ENCODE measurements at places on chromosomes 6 and 20.
A peak's percentile ranks its signal among the peaks of the same experiment; 100 is the strongest.

GRCh38 chr6:119313937-119314884 is 35.4 kb downstream of the MAN1A1 start:
- peak; percentile 24 for DNase-seq

GRCh38 chr20:44030394-44030793 is 115.7 kb downstream of the TOX2 start:
- no peak for DNase-seq

DNA sequence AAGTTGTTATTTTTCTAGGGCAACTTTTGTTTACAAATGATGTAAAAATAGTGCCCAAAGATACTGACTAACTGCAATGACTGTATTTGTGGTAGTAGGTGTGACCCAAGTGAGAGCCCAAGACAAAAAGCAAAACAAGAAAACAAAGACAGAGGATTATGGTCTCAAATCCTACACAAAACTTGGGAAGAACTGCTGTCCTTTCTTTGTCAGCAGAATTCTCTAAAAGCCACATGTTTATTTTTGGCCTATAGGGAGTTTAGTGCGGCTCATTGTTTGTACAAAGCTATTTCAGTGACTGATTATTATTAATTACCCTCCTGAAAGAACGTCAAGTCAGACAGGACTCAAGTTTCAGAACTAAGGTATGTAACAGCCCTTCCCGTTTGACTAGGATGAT is 509.2 kb upstream of the SLC35B3 start:
- DNase-seq: no peak

GRCh38 chr6:167806061-167806700 is 20.5 kb upstream of the AFDN start:
- no peak for DNase-seq

DNA sequence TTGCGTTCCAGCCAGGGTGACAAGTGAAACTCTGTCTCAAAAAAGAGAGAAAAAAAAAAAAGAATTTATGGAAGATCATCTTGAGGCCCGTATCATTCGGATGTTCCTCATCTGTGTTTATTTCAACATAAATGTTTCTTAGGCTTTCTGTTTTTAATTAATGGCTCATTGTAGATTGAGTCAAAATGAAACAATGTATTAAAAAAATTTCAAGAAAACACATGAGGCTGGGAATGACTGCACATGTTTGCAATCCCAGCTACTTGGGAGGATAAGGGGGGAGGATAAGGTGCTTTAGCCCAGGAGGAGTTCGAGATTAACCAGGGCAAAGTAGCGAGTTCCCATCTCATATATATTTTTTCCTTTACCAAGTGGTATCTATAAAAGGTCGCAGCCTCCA is 47.3 kb downstream of the ITCH start:
- DNase-seq: no peak

- no peak for DNase-seq
These were observed 73.3 kb downstream of the OTOR start for GRCh38 chr20:16821211-16822089.

DNA sequence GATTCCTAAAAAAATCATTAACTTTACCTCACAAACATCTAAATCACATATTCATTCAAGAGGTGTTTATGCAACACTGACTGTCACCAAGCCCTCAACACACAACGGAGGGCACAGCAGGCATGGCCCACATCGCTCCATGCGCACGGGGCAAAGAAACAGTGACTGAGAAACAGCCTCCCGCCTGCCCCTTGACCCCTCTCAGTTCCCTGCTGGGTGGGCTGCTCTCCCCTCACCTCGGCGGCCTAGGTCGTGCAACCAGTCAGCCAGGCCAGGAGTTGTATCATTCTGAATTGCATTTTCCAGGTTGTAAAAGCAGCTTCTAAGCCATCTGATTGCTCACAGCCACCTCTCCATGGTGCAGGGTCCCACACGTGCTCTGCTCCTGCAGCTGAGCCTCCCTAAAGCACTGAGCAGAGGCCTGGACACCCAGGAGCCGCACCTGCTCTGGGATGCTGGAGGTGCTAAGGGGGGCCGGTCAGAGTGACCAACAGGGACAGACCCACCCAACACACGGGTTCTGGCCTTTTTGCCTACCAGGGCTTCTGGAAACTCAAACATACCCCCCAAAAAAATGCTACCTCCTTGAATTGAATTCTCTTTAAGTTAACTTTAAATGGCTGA is 37.9 kb downstream of the TAF4 start:
- DNase-seq: no peak

DNA sequence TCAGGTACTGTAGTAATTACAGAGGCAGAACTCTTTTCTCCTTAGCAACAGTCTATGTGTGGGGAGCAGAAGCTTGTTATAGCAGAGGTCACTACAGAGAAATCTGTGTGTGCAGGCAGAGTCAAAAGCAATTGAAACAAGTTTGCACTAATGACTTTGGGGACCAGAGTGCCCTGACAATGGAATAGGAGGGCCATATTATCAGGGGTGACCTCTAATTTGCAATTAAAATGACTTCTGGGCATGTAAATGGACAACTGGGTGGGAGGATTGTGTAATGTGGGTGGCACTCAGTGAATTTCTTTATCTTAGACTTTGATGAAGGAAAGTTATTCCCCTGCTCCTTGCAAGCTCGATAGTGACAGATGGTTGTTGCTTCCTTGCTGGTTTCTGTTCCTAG is 127.2 kb downstream of the PLCB4 start:
- no peak for DNase-seq

- peak; percentile 11 for DNase-seq
These were observed 65.2 kb downstream of the RIPOR3 start for GRCh38 chr20:50625986-50626677.

DNA sequence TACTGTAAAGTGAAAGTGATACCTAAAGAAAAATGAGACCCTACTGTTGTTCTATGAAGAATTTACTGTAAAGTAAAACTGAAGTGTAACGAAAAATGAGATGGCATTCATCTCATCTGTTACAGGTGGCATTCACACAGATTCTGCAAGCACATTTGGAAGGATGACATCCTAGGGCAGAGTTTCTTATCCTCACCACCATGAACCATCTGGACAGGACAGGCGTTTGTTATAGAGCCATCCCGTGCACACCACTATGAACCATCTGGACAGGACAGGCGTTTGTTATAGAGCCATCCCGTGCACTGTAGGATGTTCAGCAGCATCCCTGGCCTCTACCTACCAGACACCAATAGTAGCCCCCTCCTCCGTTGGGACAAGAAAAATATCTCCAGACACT is 294.8 kb downstream of the GMDS start:
- no peak for DNase-seq

DNA sequence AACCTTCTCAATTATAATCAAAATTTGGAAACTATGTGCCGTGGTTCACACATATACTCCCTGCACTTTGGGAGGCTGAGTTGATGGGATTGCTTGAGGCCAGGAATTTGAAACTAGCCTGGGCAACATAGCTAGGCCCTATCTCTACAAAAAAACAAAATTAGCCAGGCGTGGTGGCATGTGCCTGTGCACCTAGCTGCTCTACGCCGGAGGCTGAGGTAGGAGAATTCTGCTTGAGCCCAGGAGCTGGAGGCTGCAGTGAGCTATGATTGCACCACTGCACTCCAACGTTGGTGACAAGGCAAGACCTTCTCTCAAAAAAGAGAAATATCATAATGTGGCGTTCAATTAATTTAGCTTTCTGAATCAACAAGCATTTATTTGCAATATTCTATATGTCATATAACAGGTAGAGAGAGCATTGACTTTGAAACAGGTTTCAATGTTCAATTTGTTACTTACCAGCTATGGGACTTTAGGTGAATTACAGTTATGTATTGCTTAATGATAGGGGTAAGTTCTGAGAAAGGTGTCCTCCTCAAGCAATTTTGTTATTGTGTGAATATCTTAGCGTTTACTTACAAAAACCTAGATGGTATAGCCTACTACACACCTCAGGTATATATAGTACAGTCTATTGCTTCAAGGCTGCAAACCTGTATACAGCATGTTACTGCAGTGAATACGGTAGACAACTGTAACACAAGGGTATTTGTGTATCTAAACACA is 2.2 kb upstream of the SYCP2 start:
- no peak for DNase-seq

DNA sequence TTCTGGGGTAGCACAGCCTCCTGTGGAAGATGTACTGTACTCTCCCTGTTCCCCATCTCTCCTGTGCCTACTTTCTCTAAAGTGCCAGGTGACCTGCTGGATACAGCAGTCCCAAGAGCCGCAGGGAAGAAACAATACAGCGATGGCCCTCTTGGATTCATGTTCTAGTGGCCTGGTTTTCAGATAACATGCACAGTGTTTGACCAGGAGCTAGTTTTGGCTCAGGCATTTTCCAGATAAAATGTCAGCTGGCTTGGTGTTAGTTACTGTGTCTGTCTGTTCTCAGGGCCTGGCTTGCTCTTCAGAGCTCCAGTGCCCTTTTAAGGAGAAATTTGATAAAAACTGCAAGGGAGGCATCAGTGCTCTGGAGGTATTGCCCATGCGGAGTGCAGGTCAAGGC is 41.3 kb downstream of the GABRR2 start:
- no peak for DNase-seq

DNA sequence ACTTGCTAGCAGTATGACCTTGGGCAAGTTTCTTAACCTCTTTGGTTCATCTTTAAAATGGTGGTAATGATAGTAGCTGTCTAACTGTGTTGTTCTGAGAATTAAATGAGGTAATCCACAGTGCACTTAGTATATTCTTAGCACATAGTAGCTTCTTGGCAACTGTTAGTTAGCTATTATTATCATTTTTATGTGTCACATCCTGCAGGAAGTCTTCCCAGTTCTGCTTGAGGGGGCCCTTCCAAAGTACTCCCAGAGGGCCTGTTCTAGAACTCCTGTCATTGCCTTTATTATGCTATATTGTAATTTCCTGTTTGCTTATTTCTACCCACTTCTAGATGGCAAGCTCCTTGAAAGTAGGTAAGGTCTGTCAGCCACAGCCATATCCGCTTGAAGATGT is 30.6 kb downstream of the ANKS1A start:
- no peak for DNase-seq

DNA sequence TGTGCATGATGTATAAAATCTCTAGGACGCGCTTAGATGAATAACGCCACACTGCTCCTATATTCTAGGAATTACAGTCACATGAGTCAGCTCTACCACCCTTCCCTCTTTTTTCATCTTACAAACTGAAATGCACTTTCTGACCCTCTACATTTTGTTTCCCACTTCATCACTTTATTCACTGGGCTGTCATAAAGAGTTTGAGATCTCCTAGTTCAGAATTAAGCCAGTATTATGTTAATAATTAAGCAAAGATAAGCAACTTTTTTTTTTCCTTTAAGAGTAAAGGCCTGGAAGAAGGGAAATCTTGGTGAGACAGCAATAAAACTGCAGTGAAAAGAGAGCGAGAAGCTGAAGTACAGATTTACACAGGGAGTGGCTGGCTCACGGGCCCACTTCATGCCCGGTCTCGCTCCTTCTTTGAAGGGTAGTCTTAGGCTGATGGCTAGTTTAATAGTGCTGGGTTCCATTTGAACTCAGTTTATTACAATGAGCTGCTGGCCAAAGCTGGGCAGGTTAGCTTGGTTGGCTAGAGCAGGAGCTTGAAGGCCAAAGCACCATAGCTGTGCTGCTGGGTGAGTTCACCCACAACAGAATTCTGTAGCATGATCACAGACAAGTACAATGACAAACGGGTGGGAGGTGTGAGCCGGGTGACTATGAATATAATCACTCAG is 110.6 kb downstream of the MAP7 start:
- no peak for DNase-seq

GRCh38 chr20:44666066-44666465 is 14.6 kb upstream of the ADA start:
- no peak for DNase-seq

GRCh38 chr6:5096482-5096881 is 11.3 kb downstream of the PPP1R3G start:
- no peak for DNase-seq

DNA sequence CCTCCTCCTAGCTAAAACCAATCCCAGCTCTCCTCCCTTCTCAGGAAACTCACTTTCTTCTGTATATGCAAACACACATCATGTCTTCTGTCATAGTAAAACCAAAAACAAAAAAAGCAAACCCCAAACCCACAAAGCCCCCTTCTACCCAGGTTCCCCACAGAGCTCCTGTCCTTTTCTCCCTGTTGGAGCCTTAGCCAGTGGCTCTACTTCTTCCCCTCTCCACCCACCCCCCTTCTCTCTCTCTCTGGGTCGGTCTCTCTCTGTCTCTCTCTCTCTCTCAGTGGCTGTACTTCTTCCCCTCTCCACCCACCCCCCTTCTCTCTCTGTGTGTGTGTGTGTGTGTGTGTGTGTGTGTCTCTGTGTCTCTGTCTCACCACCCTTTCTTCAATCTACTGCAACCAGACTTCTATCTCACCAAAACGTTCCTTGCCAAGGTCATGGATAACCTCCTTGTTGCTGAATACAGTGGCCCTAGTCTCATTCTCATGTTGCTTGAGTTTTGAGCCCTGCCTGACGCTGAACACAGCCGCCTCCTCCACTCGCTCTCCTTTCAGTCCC is 8.7 kb upstream of the OSER1 start:
- no peak for DNase-seq

- DNase-seq: peak; percentile 52
These were observed 63.2 kb upstream of the DUSP22 start for GRCh38 chr6:228881-229651.

DNA sequence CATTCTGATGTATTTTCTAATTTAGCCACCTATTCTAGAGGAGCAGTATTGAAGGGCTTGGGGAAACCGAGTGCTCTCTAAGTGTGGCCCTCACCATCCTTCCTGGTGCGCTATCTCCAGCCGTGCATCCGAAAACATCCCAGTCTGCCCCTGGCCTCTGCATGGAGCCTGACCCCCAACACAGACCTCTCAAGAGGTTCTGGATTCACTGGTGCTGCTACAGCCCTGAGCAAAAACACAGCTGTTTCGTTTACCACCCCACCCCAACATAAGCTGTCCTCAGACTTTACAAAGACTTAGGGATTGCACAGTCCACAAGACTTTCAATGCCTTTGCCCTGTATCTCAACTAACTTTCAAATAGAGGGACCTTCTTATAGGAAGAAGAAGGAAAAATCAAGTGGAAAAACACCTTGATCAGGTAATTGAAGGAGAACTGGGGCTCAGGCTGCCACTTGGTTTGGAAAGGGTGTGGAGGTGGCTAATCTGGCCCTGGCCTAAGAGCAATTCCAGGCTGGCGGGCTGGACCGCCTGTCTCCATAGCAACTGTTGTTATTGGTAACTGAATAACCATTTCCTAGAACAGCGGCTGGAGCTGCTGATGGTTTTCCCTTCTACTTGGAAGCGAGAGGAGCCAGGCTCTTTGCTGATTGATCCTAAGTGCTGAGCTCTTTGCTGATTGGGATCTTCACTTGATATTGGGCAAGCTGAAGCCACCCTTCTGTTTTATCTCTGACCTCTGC is 90.2 kb upstream of the TOX2 start:
- DNase-seq: no peak

Data from stimulated activated effector memory CD8-positive, alpha-beta T cell treated with anti-CD3 and anti-CD28 coated beads, Interleukin-12 subunit alpha, Interleukin-12 subunit beta, amount 100 ng/mL, for 72 hours (primary cell).